ENCODE measurements at places on chromosomes 1 and 21.

DNA sequence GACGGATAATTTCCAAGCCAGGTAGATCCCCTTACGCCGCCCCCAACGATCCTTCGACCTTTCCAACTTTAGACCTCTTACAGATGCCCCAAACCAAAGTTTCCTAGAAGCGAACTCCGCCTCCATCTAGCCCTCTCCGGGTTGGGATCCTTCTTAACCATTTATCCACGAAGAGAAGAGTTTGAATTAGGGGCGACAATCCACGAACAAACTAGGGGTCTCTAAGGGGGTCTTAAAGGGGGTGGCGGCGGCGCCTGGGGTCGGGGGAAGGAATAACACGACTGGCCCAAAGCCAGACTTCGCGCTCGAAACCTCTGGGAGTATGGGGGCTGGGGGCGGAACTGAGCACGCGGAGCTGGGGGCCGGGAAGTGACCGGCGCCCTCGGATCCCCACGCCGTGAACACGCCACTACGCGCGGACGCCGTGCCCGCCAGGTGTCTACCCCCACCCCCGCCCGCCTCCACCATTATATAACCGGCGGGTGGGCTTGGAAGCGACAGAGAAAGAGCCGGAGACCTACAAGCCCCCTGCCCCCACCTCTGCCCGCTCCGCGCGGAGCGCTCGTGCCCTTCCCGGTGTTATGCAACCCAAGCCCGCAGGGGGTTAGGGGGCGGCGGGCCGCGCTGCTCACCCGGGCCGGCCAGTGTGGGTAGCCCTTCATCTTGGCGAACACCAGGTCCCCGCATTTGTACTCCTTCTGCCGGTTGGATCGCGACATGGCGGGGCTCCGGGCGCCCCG, 594 bp downstream of the HDGF start:
- peak; percentile 81 for DNase-seq

DNA sequence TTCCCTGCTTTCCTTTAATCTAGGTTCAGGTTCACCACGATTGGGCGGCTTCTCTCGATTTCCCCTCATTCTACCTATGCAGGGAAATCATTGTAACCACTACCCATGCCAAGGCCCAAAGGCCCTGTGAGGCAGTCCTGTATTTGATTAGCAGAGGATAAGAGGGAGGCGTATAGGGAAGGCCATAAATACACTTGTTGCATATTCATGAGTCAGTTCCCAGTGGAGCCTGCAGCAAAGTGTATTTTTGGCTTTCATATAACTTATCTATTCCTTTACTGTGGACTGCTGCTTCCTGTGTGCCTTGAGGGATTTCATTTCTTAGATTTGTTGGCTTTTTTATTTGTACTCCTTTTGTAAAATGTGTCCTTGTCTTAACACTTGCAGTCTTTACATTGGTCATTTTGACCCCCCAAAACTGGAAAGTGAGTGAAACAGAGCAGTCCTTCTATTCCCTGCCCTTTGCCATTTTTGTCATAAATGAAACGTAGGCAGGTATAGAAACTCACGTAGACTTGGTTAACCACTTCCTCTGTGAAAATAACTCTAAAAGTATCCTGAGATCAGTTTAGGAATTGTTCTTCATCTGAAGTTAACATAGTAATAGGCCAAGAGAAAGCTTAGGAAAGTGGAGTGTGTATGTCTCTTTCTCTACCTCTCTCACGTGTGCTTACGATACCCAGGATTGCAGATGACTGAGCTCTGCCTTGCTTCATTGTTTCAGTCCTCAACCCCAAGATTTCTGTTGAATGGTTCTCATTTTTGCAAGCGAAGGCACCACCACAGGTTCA, 19.6 kb upstream of the KCNQ4 start:
- no peak for DNase-seq

- peak; percentile 17 for DNase-seq
Observed at GRCh38 chr1:46639547-46639946, 22.9 kb upstream of the MOB3C start.

GRCh38 chr1:89425056-89425455, 61.2 kb downstream of the GBP6 start:
- peak; percentile 88 for DNase-seq

GRCh38 chr1:21732664-21733063, 50.3 kb downstream of the USP48 start:
- no peak for DNase-seq

GRCh38 chr21:43188181-43188580, 19.4 kb downstream of the CRYAA start:
- no peak for DNase-seq

DNA sequence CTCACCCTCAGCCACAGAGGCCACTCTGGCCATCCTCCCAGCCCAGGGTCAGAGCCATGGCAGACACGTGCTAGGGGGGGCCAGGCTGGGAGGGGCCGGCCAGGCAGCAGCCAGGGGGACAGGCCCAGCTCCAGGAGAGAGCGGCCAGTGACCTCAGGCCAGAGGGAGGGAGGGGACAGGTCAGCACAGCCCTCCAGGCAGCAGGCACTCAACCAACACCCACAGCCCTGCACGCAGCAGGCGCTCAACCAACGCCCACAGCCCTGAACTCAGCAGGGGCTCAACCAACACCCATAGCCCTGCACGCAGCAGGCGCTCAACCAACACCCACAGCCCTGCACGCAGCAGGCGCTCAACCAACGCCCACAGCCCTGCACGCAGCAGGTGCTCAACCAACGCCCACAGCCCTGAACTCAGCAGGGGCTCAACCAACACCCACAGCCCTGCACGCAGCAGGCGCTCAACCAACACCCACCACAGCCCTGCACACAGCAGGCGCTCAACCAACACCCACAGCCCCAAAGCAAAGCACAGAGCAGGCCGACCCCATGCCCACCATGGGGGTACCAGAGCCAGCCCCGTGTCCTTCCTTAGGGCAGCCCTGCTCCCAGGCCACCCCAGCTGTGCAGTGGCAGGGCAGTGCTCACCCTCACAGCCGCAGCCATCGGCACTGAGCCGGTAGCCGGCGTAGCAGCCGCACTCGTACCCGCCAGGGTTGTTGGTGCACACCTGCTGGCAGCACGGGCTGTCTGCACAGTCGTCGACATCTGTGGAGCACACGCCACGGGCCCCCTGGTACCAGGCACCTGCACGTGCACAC, 55.9 kb downstream of the ARHGEF16 start:
- DNase-seq = no peak

DNA sequence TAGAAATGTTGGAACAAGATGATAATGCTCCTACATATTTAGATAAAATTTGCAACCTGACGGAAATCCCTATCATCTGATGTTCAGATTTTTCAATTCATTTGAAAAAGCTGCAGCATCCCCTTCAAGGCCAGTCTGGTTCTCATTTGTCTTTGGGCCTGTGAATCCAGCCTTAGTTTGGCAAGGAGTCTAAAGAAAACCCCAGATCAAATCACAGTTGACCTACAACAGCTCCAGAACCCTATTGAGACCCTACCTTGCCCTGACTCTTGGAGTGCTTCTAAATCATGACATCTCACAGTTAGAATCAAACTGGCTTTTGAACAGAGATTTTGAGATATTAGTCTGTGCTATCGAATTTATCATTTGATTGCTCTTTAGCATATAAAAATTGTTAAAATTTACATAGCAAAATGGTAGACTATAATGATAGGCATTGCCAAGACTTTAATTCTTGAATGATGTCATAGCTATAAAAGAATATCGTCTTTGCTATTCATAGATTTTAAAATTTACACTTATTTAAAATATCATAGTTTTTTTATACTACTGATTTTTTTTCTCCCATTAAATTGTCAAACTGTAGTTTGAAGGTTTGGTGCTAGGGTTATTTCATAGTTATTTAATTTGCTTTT, 2.2 kb downstream of the PPP2R5A start:
- DNase-seq = peak; percentile 21

- peak; percentile 6 for DNase-seq
Observed at GRCh38 chr1:60394436-60394835, 320.9 kb upstream of the C1orf87 start.

- no peak for DNase-seq
Observed at GRCh38 chr1:53467391-53467790, 8.2 kb downstream of the DMRTB1 start.

GRCh38 chr1:162873671-162874666, 13.0 kb upstream of the CCDC190 start:
- DNase-seq = peak; percentile 91

DNA sequence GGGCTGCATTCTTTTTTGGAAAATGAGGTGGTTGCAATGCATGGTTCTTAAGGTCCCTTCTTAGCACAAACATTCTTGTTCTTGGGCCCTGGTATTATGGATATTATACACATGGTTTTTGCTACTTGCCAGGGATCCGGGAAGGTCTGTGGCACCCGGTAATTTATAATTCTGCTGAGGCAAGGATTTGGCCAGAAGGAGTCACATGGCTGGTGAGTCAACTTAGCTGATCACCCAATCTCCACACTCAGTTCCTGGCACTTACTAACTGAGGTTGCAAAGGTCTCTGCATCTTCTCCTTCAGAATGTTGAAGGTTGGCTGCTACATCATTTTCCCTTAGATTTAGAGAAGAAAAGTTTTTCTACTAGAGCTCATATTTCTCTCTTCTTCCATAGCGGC, 112.5 kb downstream of the ROR1 start:
- no peak for DNase-seq

GRCh38 chr1:64917328-64917861, 49.0 kb downstream of the JAK1 start:
- DNase-seq = peak; percentile 22

- DNase-seq = peak; percentile 88
Observed at GRCh38 chr1:8844501-8845006, 27.1 kb upstream of the RERE start.

GRCh38 chr1:91842056-91842455, 43.9 kb downstream of the TGFBR3 start:
- no peak for DNase-seq

DNA sequence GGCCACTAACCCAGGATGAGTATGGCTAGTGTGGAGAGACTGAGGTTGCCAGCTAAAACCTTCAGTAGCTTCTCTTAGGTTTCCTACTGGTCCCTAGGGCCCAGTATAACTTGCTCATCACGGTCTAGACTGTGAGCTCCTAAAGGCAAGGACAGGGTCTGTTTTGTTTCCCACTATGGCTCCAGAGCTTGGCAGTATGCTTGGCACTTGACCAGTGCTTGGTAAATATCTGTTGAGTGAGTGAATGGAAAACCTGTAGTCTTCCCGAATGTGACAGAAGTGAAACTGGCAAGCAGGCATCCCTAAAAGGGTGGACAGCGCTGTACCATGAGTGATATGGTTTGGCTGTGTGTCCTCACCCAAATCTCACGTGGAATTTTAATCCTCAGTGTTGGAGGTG, 13.1 kb upstream of the PARS2 start:
- peak; percentile 36 for DNase-seq

DNA sequence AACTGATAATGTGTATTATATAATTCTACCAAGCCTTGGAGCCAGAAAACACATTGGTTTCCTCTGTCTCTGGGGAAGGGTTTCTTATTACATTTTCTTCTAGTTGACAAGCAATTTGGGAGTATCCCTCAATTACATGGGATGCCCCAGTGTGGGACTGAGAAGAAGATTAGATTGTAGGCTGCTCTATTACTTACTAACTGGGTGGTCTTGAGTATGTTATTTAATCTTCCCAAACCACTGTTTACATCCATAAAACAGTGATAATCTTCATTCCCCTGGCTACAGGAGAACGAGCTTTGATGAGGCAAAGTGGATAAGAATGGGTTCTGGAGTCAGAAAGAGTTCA, 105.8 kb downstream of the TSEN15 start:
- DNase-seq = no peak

DNA sequence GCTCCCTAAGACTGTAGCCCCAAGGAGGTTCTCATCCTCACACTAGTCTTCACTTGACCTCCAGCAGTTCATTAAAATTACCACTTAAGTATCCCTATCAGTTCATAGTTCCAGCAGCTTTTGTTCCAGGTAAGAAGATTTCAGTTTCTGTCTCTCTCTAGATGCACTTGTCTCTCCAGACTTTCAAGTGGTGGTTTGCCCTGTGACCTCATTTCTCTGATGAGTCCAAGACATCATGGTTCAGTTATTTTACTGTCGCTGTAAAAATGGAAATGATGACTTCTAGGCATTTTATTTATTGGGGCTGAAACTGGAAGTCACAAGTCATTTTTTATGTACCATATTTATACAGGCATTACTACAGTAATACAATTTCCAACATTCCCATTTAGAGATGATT, 17.9 kb upstream of the RGS18 start:
- no peak for DNase-seq

DNA sequence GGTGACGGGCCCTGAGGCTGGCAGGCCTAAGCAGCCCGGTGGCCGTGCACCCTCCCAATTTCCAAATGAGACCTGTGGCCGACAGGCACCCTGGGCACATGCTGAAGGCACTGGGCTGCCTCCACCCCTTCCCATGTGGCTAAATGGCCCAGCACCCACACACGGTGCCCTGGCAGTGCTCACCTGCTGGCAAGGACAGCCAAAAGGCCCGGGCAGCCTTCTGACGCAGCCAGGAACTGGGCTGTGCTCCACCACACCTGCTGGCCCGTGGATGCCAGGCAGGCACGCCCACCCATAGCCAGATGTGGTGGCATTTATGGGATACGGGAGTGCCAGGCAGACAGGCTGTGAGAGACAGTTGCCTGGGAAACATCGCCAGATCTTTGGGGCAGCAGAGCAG, 4.0 kb upstream of the FAAP20 start:
- DNase-seq = no peak

DNA sequence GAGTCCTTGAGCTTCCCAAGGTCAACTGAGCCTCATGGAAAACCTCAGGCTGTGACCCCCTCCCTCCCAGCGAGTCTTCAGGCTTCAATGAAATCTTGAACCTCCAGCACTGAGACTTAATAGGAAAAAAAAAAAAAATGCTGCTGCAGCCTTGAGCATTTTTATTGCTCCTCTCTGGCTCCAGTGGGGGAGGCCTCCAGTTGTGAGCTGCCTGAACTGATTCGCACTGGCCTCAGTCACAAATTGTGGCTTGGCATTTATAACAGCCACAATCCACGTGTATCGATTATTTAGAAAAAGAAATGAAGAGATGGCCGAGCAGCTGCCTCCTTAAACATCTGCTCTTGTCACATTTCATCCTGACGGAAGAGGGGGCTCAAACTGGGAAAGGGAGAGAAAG, 173.0 kb downstream of the PRDM2 start:
- no peak for DNase-seq

DNA sequence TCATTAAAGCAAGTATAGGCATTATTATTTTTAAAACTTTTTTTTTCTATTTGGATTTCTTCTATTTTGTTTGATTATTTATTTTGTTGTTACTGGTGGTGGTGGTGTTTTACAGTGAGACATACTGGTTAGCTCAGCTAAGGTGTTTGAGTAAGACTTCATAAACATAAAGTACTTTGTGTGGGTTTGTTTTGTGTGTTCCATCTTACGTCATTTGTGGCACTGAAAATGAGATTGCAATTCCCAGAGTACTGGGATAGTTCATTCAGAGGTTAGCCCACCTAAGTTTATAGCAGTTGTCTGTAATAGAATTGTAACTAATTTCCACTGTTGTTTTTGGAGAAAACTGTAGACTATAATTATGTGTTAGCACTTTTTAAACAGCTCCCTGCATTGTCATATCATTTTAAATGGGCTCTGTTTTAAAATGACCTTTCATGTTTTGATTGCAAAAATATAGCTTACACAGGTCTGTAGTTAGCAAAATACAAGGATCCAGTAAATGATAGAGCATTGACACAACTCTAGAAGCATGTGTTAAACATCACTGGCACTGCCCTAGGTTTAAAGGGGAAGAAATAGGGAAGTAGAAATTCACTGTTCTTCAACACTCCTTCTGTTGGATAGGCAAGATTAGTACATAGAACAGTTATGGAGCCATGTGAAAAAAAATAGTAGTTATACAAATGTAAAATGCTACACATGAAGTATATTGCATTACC, 171.7 kb downstream of the NFIA start:
- peak; percentile 48 for DNase-seq

GRCh38 chr1:166544561-166544960, 294.7 kb upstream of the POGK start:
- no peak for DNase-seq

Data from NCI-H69 (cell line).